ENCODE measurements at places on chromosomes 1 and 21.
A peak's percentile ranks its signal among the peaks of the same experiment; 100 is the strongest.

- peak; percentile 50 for DNase-seq
Measured at GRCh38 chr1:43991476-43992231, at the start of gene CCDC24. Gene CCDC24 (plus strand): TSS chr1:43991599. CDS start chr1:43991879, 280 bp downstream.

- DNase-seq: peak; percentile 18
Measured at GRCh38 chr1:87226341-87226760, 102.3 kb upstream of the LMO4 start.

DNA sequence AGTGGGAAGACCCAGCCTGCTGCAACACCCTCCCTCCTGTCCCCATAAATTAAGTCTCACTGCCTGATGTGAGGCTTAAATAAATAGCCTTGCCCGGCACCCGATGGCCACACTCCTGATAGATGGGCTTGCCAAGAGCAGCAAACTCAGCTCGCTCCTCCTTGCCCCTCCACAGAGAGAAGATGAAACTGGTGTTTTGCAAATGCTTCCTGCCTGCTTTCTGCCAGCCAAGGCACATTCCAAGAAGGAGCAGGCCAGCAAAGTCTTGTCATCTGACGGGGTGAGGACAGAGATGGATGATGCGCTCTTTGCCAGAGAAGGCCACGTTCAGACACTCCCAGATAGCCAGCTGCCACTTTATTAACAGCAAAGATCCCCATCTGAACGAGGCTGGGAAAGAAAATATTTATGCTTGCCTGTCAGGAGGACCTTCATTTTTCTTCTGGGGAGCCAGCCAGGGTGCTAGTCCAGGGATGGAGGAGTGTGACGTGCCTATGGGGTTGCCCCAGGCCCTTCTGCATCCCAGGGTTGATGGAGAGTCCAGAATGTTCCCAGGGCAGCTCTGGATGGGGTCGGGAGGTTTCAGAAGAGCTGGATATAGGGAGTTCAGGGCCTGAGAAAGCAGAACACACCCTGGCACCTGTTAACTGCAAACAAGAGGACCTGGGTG, 265.4 kb downstream of the FOXD2 start:
- no peak for DNase-seq

- DNase-seq: no peak
Measured at GRCh38 chr1:210185063-210185462, 47.5 kb upstream of the SERTAD4 start.

DNA sequence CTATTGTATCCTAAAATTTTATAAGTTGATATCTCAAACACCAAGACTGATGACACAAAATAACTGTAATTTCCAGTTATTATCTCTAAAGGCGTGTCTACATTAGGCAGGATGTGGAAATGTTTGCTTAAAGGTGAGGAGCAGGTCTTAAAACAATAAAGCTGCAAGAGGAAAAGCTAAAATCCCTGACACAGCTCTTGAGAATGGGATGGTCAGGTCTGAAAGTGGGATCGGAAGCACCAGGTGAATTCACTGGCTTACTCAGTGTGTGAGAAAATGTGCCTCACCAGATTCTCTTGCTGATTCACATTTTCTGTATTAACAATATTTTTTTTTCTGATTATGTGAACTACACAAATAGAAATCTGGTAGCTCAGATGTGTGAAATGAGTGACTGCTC, 421.9 kb upstream of the ADAMTS5 start:
- DNase-seq: no peak

- no peak for DNase-seq
Measured at GRCh38 chr1:217554849-217555248, 76.0 kb downstream of the GPATCH2 start.

- no peak for DNase-seq
Measured at GRCh38 chr1:170604065-170604464, 59.9 kb upstream of the PRRX1 start.

DNA sequence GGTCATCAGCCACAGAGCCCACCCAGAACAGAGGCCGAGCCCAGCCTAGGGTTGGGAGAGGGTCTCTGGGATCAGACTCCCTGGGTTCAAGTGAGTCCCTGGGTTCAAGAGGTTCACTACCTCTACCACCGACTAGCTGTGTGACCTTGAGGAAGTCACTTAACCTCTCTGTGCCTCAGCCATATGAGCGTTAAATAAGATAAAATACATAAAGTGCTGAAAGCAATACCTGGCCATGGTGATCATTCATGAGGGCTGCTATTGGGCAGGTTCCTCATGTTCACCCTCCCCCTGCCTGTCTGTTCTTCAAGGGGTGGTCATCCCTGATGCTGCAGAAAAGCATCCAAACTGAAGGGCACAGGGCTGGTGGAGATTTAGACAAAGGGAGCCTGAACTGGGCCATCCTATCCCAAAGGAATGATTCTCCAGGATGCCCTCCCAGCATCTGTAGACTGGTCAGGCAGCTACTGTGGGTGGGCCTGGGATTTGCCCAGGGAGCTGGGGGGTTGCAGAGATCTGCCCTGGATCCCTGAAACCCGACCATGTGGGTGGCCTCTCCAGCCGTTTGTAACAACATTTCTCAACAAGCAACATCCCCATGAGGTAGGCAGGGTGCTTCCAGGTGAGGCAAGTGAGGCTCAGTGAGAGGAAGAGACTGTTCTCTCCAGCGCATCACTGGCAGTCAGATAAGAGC, 196.6 kb downstream of the MATN1 start:
- no peak for DNase-seq

DNA sequence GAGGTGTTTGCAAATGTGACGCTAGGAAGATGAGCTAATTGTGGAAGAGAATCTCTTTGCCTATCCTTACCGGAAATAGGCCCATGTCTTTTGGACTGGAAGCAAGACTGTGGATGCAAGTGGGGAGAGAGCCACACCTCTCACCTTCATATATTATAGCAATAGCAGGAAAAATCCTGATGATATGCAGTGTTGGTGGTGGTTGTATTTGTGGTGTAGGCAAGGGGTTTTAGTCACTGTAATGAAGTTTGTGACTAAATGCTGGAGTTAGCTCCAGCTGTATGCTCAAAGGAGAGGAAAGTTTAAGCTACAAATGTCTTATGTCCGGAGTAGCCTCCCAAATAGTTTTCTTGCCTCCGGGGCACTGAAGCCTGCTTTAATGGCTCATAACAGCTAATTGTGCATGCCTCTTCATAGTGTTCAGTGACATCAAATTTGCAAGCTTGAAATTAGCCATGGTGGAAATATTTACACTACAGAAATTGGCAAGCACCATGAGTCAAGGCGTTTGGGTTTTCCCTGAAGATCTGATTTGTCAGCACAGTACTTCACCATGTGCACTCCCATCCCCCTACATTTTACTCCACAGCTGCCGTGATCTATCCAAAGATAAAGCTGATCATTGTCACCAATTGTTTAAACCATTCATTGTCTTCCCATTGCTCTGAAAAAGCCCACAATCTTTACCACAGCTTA, 102.6 kb upstream of the ZNF644 start:
- no peak for DNase-seq

DNA sequence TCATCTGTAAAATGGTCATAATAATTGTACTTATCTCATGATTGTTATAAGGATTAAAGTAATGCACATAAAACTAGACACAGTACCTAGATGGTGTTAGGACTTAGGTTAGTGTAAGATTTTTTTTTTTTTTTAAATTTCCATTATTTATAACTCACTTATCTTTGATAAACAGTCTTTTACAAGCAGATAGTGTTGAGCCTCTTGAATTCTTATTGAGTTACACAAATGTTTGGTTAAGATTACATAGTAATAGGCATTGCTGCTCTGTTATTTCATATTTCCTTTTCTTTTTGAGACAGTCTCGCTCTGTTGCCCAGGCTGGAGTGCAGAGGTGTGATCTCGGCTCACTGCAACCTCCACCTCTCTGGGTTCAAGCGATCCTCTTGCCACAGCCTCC, 15.4 kb downstream of the MRPS6 start:
- no peak for DNase-seq

DNA sequence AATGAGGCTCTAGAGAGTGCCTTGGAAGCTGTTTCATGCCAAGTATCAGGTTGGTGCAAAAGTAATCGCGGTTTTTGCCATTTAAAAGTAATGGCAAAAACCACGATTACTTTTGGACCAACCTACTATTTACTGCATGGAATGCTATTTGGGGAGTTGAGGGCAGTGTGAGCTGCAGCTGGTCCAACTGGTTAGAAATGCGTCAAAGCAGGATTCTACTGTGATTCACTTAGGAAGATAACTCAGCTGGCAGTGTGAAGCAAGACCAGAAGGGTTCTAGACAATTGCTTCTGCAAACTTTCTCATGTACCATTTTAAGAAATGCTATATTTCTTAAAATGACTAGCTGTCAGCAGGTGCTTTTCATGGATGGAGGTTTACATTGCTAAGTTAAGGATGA, 21.2 kb upstream of the PLA2G2C start:
- no peak for DNase-seq

GRCh38 chr1:7560601-7561181, 210.4 kb upstream of the VAMP3 start:
- no peak for DNase-seq

Measured in iPS DF 6.9 (cell line).